Right lobe of liver (tissue), 6 donors: ENCODE measurements at places on chromosomes 12 and 14.

- DNase-seq = peak; percentile 25
These were observed 615 bp downstream of the DDX51 start for GRCh38 chr12:132143336-132144071.

GRCh38 chr12:79555028-79555925, 135.5 kb downstream of the PAWR start:
- no peak for DNase-seq

DNA sequence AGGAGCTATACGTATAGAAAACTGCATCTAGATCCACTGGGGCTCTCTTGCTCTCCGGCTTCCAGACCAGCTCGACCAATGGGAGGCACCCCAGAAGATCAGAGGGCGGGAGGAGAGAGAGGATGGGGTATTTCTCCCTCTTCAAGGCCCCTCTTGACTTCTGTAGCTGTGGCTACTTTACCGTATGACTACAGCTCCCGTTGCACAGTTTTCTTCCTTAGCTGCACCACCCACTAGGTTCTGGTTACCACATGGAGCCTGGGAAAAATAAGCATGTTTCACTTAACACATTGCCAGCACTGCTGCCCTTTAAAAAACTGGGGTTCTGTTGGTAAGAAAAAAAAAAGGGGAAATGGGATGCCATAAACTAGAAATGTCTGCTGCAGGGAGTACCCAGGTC, 214.4 kb downstream of the TBX5 start:
- DNase-seq = no peak

DNA sequence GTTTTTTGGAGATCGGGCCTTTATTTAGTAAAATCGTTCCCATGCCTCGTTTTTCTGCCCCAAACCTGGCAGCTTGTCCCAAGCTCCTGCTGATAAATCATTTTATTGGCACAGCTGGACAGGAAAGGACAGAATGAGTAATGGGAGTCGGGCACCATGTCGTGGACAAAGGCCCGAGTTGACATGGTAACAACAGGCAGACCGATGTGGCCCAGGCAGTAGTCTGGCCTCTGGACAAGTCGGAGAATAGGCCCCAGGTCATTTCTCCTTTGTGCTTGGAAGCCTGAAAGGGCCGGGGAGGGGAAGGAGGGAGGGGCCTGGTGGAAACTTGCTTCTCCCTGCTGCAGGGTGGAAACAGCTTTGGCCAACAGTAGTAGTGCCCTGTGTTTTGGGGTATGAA, 234.9 kb downstream of the SUDS3 start:
- no peak for DNase-seq

DNA sequence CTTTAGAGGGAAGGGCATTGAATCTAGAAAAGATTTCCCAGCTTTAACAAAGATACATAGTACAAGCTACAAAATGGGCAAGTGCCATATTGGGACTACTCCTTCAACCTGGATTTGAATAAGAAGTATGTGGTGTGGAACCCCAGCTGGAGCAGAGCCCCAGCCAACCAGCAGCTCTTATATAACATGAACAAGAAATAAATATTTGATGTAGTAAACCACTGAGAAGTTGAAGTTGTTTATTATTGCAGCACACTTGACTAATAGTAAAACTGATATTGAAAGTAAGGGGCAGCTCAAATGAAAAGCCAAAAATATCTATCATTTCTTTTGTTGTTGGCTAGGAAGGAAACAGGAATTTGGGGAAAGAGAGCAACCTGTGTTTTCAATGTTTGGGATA, 701.8 kb downstream of the TMTC2 start:
- no peak for DNase-seq

GRCh38 chr12:43318021-43318420, 234.0 kb downstream of the ADAMTS20 start:
- no peak for DNase-seq
